H1 (cell line): ENCODE measurements at places on chromosomes 1 and 21.

DNA sequence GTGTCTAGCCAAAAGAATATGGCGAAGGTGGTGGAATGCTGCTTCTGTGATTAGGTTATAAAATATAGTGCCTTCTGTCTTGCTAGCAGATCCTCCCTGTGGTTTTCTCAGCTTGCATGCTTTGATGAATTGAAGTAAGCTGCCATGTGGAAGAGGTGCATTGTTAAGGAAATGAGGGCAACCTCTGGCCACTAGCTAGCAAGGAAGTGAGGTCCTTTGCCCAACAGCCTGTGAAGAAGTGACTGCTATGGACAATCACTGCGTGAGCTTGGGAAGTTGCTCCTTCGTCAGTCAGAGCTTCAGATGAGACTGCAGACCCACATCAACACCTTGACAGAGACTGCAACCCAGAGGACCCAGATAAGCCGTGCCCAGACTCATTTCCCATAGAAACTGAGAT, 109.4 kb downstream of the GIPC2 start:
- DNase-seq: peak; percentile 29

DNA sequence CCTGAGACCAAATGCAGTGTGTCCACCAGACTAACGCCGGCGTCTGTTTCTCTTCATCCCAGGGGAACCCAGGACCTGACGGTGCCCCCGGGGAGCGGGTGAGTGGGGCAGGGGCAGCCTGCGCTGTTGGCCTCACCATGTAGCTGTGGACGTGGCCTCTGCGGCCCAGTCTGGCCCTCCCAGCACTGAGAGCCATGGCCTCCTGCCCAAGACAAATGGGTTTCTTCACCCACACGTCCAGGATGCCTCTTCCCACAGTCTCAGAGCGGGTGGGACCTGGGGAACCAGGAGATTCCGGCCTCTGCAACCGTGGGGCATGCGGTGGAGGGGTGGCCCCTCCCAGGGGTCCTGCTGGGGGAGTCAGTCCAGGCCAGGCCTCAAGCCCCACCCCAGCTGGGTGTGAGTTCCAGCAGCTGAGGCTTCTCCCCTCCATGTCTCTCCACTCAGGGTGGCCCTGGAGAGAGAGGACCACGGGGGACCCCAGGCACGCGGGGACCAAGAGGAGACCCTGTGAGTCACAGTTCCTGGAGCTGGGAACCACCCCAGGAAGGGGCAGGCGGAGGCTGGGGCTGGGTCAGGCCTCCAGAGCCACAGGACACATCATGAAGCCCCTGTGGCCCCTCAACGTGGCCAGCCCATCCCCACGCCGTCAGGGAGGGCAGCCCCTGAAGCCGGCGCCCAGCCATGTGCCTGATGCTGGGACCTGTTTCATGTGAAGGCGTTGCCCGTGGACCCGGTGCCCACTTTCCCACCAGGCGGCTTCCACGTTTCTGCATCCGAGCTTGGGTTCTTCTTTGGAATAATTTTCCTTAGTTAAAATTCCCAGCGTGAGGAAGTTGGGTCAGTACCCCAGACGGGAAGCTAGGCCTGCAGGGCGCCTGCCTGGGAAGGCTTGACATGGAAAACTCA, 11.0 kb downstream of the COL6A1 start:
- DNase-seq: no peak

DNA sequence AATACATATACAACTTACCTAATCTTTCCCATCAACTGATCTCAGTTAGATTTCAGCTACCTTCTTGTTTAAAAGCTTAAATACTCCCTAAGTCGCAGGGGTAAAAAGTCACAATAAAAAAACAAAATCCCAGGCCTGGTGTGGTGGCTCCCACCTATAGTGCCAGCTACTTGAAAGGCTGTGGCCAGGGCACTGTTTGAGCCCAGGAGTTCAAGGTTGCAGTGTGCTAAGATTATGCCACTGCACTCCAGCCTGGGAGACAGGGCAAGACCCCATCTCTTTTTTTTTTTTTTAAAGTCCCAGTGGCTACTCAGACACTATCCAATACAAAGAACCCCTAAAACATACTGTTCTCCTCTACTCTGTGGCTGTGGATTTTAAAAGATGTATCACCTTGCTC, 228.3 kb downstream of the DENND1B start:
- no peak for DNase-seq

DNA sequence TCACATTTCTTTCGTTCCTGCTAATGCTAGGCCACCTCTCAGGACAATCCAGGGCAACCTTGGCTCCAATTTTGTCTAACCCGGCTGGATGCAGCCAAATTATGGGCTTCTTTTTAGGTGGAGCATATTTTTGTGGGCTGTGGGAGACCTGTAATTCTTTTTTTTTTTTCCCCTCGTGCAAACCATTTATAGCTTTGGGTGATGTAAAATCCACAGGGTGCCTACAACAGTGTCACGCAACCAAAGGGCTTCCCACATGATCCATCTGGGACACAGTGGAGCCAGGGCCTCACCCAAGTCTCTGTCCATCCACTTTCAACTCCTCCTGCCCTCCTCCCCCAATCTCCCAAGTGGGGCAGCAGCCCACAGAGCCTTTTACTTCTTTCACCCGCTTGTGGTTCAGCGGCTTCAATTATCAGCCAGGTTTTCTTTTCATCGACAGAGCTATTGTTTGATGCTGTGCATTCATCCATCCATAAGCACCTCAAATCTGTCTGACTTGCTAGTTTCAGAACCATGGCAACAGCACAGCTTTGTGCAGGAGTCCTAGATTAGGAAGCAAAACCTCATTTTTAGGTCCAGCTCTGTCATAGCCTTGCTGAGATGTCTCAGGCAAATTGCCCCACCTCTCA, 10.0 kb upstream of the OVAAL start:
- DNase-seq: no peak
